ENCODE measurements at places on chromosomes 2 and 18.

DNA sequence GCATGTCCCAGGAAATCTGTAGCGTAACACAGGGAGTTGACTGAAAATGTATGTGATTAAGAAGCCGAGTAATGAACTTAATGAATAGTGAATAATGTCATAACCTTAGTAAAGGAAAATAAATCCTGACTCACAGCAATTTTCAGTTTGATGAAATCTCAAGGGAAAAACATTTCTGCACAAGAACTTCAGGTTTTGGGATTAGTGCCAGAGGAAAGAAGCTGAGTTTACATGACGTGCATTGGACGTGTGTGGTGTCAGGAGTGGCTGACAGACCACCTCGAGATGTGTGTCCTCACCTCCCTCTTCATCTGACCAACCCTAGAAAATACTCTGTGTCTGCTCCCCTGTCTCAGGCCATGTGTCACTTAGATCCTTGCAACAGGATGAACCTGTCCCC, 39.1 kb downstream of the VWA3B start:
- DNase-seq, result no peak

- DNase-seq, result no peak
These were observed 288.0 kb upstream of the HDAC4 start for GRCh38 chr2:239688840-239689239.

- no peak for DNase-seq
These were observed 62.4 kb downstream of the MAPK4 start for GRCh38 chr18:50622320-50622719.

- DNase-seq, result no peak
These were observed 116.7 kb upstream of the MGAT5 start for GRCh38 chr2:134137182-134137611.

- DNase-seq, result no peak
These were observed 66.2 kb downstream of the TWIST2 start for GRCh38 chr2:238913931-238914647.

- DNase-seq, result peak; percentile 15
These were observed 697 bp downstream of the LGALSL start for GRCh38 chr2:64454386-64455332.

- no peak for DNase-seq
These were observed 16.1 kb downstream of the LGALSL start for GRCh38 chr2:64470071-64470470.

DNA sequence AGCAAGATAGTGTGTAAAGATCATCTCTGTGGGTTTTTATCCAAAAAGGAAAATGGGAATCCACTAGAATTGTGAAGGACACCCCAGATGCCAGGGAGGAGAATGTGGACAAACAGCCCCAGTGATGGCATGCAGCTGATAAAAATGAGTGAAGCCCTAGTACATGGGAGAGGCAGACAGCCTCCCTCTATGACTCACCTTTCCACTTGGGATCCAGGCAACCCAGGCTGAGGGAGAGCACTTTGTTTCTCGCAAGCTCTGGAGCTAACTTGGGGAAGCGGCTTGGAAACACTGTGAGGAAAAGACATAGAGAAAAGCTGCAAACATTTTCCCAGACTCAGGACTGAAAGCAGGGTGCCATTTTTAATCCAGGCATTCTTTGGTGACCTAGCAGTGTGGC, 5.3 kb upstream of the FLACC1 start:
- no peak for DNase-seq

DNA sequence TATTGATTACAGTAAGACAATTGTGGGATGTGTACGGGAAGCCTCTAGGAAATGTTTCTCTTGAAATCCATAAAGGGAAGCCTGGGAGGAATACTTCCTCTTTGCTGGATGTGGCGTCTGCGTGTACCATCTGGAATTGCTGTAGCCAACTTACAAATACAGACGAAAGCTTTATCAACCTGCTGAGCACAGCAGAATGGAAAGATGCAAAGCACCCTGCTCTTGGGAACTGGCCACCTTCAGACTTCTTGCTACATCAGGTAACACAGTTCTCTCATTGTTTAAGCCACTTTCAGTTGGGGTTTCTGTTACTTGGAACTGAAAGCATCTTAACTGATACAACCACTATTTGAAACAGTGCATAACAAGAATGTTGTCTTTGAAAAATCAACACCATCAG, 213.8 kb downstream of the HRH4 start:
- no peak for DNase-seq

DNA sequence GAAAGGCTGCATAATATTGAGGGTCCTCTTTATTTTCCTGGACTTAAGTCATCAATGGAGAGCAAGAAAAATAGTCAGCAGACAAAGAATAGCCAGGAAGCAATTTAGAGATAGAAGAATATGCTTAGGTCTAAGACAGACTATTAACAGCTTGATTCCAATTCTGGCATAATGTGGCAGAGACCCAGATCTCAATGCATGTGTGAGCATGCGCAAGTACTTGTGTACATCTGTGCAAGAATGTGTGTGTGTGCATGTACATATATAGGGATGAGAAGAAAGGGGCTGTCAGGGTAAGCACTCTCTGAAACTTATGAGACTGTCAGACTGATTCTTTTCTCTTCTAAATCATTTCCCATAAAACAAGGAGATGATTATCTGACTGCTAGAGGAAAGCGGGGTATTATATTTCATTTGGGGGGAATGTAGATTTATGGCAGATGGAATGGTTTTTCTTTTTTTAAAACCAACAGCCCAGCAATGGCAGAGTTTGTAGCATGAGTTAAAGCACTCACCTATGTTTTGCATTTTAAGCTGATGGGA, 381.3 kb upstream of the SPRED2 start:
- no peak for DNase-seq

- DNase-seq, result no peak
These were observed 74.9 kb downstream of the INO80D start for GRCh38 chr2:206011018-206011614.

- no peak for DNase-seq
These were observed 7.7 kb downstream of the TSHZ1 start for GRCh38 chr18:75218065-75218923.

GRCh38 chr18:46276748-46277147, 172.6 kb downstream of the HAUS1 start:
- no peak for DNase-seq

- no peak for DNase-seq
These were observed 395.2 kb downstream of the TGIF1 start for GRCh38 chr18:3845161-3845560.

- DNase-seq, result no peak
These were observed at the start of gene NCKAP5 for GRCh38 chr2:133568172-133568571. Gene NCKAP5, minus strand, starts transcription at chr2:133568463. Its CDS starts 50,937 bp downstream, at chr2:133517526.

GRCh38 chr18:55322178-55322735, 265.7 kb downstream of the TCF4 start:
- DNase-seq, result no peak

DNA sequence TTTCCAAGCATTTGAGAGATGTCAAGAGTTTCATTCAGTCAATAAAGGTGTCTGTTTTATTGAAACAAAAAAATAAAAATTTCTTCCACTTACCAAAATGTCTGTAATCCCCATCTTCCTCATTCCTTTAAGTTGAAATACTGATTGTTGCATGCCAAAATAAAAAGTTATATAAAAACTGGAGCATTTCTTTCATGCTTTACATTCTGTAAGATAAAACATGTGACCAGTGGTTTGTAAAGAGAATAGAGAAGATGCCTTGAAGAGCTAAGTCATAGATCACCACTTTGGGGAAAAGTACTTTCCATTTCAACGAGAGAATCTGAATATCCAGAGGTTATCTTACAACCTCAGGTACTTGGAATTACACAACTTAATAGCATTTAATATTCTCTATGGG, 35.9 kb upstream of the MYO1B start:
- DNase-seq, result no peak

DNA sequence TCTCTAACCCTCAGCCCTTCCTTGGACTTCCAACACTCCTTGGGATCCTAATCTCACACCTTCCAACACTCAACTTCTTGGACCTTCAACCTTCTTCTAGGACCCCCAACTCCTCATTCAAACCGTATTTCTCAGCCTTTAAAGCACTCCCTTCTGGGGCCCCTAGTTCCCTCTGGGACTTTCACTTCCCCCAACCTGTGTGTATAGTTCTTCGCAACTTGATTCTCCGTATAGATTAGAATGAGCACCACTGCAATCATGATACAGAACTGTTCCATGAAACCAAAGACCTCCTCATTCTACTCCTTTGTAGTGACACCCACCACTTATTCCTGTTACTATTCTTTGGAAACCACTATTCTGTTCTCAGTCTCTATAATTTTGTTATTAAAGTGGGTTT, 62.0 kb upstream of the NFU1 start:
- DNase-seq, result no peak

DNA sequence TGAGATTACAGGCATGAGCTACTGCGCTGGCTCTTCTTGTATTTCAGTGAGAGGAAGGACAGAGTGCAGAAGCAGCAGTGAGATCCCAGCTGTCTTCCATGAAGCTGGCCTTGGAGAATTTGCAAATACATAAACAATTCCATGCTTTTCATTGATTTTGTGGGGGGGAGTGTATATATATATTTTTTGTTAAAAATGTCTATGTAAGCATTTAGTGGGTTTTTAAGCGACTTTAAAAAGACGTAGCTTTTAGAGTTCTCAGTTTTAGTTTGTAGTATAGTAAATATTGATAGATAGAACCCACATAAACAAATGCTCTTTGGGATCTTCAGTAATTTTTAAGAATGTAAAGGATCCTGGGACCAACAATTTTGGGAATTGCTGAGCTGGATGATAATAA, 6.3 kb downstream of the RBFA start:
- DNase-seq, result no peak

GRCh38 chr2:85215081-85215447, 81.9 kb downstream of the TCF7L1 start:
- no peak for DNase-seq

DNA sequence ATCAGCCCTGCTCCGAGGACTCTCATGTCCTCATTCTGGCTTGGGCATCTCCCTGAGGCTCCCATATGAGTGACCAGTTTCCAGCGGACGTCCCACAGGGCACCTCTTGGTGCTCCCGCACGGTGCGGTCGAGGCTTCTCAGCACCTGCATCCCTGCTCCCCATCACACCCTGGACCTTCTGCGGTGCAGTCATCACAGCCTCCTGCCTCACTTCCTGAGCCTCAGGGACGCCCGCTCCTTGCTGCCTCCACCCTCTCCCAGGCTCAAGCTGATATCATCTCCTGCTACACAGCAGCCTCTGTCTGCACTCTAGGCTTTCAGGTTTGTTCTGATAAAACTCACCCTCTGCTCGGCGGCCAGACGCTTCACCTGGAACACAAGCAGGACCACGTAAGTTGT, 185.0 kb downstream of the TMEM18 start:
- no peak for DNase-seq

DNA sequence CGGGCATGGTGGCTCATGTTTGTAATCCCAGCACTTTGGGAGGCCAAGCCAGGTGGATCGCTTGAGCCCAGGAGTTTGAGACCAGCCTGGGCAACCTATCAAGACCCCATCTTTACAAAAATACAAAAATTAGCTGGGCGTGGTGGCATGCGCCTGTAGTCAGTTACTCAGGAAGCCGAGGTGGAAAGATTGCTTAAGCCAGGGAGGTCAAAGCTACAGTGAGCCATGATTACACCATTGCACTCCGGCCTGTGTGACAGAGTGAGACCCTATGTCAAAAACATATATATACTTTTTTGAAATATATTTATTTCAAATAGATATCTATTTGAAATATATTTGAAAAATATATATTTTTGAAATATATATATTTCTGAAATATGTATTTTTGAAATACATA, 10.9 kb downstream of the OSBPL1A start:
- DNase-seq, result no peak

DNA sequence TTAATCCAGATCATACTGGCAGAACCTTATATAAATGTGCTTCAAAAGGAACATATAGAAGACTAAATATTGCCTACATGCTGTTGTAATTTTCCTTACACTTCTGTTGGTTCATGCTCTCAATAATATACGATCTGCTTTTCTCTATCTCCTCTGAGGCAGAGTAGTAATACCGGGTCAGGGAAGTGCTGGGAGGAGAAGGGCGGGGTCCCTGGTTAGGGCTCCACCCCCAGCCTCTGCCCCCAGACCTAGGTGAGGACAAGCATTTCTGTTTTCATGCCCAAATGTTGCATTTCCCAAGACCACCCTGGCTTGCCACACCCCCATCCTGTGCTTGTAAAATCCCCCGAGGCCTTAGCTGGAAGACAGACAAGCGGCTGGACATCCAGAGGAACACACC, 55.3 kb downstream of the PLA2R1 start:
- DNase-seq, result no peak

GRCh38 chr2:80378-80777, 34.1 kb upstream of the FAM110C start:
- no peak for DNase-seq

DNA sequence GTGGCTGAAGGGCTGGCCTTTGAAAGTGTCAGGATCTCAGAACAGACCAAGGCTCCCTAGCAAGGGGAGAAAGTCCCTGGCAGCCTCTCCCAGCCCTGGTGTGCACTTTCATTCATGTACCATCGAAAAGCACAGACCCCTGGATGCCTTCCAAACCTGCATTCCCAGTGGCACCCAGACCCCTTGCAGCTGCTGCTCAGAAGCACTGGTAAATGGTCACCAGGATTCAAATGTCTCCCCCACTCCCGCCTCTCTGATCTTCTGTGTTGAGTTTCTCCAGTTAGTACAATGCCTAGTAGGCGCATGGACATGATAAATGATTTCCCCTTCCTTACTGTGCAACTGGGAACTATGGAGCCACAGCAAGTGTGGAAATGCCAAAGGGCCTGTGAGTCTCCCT, 180.0 kb downstream of the GLI2 start:
- DNase-seq, result no peak

DNA sequence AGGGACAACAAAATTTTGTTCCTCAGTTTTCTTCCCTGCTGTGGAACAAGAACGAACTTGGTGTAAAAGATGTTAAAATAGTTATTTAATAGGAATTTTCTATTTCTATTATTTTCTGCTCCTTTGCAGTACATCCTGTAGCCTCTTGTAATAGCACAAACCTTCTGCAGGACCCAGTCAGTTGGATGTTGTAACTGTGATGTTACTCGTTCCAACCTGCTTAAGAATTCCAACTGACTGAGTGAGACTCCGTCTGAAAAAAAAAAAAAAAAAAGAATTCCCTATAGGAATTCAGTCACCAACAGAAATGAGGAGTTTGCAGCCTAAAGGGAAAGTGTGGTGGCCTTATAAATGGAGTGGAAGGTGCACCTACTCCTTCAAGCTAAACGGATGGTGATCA, 46.4 kb upstream of the CDH20 start:
- DNase-seq, result no peak

- no peak for DNase-seq
These were observed 139.6 kb downstream of the SOCS6 start for GRCh38 chr18:70428439-70428838.

All from T-helper 17 cell (primary cell).